Muscle of arm (tissue), 14 donors: ENCODE measurements at places on chromosomes 1 and 21. TPM values are rescaled to one million over a fixed set of nuclear protein-coding genes. Genes with fewer than 3 reads are reported as not detected.

- peak; percentile 26 for DNase-seq
These were observed 21.1 kb upstream of the UBXN10 start for GRCh38 chr1:20164694-20165202.

GRCh38 chr21:43608225-43608624, 51.1 kb downstream of the HSF2BP start:
- no peak for DNase-seq

DNA sequence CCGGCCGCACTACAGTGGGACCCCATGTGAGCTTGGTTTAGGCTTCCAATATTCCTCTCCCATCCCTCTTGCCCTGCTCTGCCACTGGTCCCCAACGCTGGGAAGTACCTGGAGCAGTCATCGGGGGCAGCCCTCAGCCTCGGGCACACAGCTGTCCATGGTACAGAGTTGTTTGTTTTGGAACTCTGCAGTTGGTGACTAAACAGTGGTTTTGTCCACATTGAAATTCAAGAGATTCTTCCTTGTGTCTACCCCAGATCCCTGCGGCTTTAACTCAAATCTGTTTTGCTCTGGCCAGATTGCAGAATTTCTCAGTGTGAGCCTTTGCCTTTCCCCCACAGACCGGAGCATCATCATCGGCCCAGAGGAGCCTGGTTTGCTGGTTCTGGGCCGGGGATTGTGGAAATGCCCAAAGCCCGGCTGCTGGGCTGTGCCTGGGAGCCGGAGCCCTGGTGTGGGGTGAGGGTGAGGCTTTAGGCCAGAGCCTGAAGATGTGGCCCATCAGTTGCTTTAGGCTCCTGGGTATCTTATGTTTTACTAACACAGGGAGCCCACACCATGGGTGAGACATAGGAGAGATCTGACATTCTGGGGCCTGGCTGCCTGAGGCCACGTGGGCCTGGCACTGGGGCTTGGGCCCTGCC, 93.2 kb downstream of the ARHGEF10L start:
- DNase-seq = no peak

DNA sequence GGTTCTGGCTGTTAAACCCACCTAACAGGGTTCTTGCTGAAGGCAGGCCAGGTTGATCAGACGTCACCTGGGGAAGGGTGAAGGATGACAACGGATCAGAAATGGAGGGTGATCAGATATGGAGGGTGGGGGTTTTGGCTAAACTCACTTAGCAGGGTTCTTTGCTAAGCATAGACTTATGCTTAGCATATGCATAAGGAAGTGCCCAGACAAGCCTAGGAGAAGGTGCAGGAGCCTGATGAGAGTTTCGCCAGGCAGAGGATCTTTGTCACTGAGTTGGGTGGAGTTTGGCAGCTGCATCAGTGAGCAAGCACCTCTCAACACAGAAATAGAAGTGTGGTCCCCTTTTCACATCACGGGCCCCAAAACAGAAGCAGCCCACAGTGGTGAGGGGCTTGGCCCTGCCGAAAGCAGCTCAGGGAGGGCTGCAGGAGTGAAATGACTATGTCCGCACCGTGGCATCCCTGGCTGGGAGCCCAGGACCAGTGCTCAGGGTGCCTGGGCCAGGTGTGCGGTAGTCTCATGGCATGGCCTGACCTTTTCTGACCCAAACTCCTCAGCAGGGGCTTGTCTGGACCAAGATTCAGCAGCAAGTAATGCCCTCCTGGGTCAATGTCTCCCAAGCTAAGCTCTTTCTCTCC, 101.6 kb downstream of the AJAP1 start:
- no peak for DNase-seq

DNA sequence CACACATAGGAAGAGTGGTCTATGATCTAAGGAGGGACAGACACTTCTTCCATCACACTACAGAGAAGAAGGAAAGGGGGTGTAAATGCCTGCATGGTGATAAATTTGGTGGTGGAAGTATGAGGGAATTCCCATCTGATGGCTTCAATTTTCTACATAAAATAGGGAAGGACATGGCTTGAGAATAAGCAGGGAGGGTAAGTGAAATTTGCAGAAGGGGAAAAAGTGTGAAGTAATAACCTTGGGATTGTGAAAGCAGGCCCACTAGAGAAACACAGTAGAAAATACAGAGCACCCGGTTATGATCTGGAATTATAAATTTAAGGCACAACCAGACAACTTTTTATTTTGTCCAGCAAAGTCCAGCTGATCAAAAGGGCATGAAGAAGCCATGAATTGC, 22.7 kb upstream of the HIVEP3 start:
- DNase-seq = no peak

- no peak for DNase-seq
These were observed 934 bp downstream of the SCP2 start for GRCh38 chr1:52928015-52928404.

Gene BATF3
- 2.1 TPM for polyA plus RNA-seq

DNA sequence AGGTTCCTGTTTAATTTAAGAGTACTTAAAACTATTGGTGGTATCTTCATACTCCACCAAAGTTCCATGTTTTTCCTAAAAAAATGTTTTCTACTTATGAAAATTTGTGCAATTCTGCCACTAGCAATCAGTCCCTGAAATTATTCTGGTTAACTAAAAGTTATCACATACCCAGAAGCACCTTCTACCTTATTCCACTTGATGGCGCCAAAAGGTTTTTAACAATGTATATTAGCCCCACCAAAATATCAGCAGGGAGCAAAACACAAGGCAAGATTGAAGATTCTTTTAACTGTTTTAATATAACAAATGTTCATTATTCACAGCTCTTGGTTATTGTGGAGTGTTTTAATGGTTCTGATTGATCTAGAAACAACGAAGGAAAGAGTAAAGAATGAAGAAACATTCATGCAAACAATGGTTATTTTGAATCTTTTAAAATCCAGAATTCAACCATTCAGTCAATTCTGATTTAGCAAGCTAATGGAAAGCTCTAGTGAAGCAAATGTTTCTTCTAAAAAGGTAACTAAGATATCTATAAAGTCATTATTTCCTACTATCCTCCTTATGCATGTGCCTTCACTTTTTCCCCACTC, 67.2 kb downstream of the TTLL7 start:
- DNase-seq = peak; percentile 54

DNA sequence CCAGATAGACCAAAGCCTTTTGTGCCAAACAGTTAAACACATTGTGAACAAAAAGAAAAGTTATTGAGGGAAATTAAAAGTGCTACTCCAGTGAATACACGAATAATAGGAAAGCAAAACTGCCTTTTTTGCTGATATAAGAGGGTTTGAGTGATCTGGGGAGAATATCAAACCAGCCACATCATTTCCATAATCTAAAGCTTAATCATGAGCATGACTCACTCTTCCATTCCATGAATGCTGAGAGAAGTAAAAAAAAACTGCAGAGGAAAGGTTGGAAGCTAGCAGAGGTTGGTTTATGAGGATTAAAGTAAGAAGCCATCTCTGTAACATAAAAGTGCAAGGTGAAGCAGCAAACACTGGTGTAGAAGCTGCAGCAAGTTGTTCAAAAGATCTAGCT, 350.6 kb upstream of the NCAM2 start:
- DNase-seq = no peak

GRCh38 chr1:6027591-6027990, 18.1 kb upstream of the KCNAB2 start:
- DNase-seq = no peak
